ENCODE measurements at places on chromosomes 4 and X.

DNA sequence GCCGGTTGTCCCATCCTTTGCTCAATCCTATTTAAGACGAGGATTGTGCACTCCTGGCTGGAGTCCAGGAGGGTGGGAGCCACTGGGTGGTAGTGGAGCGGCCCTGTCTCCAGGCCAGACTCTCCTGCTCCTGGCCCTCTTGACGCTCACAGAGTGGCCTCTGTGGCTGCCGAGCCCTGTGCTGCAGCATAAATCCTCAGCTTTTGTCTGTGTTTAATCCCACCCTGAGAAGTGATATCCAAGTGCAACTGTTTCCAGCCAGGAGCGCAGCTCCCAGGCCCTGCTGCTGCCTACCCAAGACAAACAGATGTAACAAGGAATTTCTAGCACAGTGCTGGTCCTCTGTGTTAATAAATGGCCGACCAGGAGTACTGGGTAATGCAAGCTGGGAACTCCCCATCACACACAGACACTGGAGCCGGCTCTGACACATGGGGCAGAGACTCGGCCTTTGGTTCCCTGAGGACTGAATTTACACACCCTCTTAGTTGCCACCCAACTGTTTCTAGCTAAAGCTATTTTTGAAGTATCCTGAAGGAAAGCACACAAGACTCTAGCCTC, 85.3 kb downstream of the GATB start:
- DNase-seq, result no peak

GRCh38 chrX:1679238-1679637, 64.4 kb downstream of the ASMT start:
- peak; percentile 42 for DNase-seq

GRCh38 chr4:183842129-183842528, 63.0 kb upstream of the STOX2 start:
- DNase-seq, result no peak

DNA sequence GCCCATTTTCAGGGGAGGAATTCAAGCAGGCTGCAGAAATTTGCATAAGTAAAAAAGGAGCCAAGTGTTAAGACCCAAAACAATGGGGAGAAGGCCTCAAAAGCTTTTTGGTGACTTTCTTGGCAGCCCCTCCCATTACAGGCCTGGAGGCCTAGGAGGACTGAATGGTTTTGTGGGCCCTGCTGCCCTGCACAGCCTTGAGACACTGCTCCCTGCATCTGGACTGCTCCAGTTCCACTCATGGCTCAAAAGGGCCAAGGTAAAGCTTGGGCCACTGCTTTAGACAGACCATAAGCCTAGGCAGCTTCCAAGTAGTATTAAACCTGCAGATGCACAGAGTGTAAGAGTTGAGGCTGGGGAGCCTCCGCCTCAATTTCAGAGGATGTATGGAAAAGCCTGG, 501.6 kb downstream of the MID1IP1 start:
- DNase-seq, result no peak

DNA sequence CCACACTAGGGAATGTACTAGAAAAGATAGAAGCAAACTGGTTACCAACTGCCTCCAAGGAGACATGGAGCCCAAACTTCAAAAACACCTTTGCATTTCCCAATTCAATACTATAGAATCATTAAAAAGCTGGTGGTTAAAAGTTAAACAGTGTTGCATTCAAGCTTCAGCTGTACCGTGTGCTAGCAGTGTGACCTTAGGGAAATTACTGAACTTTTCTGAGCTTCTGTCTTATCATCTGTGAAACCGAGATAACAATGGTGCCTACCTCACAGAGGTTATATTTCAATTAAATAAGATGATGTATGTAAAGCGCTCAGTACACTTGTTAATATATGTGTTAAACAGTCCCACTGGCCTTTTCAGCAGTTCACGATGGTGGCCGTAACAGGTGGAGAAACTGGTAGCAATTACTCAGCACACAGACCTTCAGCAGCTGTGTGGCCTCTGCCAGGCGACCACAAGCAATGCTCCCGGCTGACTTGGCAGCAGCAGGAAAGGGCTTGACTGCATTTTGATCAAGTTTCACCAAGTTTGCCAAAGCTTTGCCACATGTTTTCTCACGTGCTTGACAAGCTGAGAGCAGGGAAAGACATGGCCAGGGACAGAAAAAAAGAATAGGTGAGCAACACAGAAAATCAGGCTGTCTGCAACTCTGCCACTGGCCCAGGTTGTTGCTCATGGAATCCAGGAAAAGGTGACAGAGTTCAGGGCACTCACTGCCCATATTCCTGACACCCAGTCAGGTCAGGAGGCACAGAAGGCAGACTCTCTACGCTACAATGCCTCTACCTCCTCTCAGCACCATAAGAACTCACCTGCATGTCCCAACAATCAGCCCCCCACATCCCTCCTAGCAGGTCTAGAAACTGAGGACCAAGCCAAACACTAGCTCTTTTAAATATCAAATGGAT, 72.1 kb downstream of the PARM1 start:
- DNase-seq, result no peak

DNA sequence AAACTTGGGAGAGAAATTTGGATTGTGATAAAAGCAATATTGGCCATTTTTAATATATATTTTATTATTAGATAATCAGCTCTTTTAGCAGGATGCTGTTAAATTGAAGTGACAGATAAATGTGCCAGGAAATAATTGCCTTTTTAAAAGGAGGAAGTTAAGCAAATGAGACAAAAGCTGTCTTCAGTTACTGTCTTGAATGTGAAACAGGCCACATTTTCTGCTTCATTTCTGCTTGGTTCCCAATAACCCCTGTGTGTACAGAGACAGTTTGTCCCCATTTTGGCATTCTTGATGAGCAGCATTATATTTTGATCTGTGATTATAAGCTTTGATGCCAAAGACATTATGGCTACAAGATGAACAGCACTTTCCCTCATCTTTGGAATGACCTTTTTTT, 953 bp downstream of the EPGN start:
- no peak for DNase-seq

GRCh38 chr4:184648313-184649025, 778 bp downstream of the CASP3 start:
- DNase-seq, result peak; percentile 43

- no peak for DNase-seq
Measured at GRCh38 chrX:776061-776460, 145.5 kb downstream of the SHOX start.

DNA sequence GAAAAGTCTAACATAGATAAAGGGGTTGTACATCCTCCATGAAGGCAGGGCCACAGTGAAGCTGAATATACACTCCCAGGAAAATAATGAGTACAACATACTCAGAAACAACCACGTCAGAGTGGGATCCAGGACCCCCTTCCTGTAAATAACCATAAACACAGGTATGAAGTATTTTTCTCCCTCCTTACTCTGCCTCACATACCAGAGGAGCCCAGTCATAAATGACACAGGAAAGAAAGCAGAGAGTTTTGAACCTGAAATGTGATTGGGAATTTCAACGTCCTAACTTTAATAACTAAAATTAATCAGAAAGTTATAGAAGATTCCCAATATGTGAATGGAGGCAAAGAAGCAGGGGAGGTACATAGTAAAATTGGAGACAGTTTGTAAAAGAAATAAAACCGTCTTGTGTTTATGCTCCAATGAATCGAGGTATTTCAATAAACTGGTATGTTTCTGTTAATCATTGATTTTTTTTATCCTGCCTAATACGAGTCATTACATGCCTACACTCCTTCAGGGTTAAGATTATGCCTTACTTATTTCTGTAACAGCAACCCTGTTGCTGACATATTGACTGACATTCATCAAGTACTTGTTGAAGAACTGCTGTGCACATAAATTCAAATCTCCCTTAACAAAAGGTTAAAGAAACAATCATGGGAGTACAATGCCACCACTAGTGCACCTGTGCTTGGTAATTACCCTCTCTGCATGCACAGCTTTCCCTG, 431.3 kb downstream of the KCNIP4 start:
- DNase-seq, result no peak

- DNase-seq, result no peak
Measured at GRCh38 chr4:37968747-37969146, 8.5 kb downstream of the PTTG2 start.

- no peak for DNase-seq
Measured at GRCh38 chr4:53706422-53707032, 115.2 kb upstream of the LNX1 start.

DNA sequence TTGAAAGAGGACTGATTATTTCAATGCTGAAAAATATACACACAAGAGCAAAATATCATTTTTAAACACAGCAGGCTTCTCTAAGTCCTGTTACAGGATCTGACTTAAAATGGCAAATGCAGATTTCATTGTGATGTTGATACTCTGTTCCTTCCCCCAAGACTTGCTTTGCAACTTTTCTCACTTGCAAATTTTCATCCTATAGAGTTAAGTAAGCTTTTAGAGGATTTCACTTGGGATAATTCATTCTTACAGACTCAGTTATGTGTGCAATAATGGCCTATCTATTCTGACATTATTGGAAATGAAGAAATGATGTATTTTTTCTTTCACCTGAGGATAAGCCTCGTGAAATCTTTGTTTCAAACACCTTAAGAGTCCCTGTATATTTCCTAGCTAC, 2403.2 kb downstream of the ARAP2 start:
- no peak for DNase-seq

- no peak for DNase-seq
Measured at GRCh38 chr4:8401665-8402064, 38.9 kb downstream of the ACOX3 start.

GRCh38 chr4:127113844-127114362, 518.9 kb upstream of the INTU start:
- DNase-seq, result no peak

DNA sequence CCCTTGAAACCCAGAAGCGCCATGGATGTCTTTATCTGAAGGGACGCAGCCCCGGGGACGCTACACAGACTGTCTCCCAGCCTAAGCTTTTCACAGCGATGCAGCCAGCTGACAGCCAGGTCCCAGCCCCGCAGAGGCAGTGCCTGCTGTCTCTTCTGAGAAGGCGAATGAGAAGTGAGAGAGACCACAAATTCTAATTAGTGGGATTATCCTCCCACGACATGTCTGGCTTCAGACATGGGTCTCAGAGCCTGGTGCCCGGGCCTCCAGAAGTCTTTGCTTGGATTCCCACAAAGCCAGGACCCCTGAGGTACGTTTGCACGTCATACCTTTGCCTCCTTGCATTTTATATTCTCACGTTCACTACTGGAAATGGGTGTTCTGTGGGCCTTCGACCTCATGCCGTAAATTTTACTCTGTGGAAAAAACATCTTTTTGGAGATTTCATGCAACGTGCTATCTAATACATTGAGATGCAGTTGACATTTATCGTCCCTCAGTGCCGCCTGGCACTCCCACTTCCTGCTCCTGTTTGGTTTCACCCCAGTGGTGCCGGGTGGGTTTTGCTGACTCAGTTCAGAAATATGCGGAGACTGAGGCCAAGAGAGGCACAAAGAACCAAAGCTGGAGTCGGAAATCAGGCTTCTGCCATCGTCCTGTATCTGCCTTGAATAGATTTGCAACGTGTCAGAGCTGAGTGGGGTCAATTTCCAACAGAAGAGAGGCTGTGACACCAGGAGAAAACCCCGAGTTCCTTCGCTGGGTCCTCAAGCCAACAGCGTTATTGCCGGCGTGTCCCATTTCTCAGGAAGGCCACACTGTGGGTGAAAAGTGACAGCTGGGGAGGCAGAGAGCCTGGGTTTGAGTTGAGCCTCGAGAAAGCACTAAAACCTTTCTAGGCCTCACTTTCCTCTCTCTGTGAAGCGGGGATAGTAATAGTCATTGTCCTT, 114.4 kb downstream of the STK32B start:
- DNase-seq, result no peak

GRCh38 chr4:93466446-93466845, 362.1 kb upstream of the ATOH1 start:
- DNase-seq, result no peak

GRCh38 chr4:185626798-185627197, 91.5 kb upstream of the PDLIM3 start:
- DNase-seq, result no peak

DNA sequence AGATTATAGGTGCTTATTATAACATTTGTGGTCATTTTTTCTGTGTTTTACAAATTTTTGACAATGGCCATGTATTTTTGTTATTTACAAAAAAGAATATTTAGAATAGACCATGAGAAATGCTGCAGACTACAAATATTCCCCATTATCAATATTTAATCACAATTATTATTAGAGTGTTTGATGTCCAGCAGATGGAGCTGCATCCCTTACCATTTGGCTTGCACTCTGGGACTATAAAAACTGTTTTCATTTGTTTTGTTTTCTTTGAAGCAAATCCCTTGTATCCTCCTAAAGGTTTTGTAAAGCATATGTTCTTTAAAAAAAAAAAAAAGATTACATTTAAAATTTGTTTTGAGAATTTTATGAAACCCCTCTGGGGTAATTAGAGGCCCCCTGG, 85.6 kb upstream of the CXorf66 start:
- DNase-seq, result no peak

DNA sequence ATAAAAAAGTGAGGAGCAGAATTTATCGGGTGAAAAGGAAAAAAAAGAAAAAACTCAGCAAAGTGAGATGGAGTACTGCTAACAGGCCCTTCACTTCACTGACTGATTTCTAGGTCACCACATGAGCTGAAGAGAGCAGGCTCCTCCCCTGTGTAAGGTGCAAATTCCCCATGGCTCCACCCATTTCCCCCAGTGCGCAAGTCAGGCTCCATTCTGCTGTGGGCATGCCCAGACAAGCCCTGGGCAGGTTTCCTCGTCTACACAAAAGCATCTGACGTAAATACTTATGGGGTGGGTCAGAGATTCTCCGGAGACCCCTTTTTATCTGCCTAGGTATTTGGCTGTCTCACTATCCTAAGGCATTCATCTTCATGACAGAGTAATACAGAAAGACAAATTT, 157.9 kb downstream of the MAGEB5 start:
- no peak for DNase-seq

DNA sequence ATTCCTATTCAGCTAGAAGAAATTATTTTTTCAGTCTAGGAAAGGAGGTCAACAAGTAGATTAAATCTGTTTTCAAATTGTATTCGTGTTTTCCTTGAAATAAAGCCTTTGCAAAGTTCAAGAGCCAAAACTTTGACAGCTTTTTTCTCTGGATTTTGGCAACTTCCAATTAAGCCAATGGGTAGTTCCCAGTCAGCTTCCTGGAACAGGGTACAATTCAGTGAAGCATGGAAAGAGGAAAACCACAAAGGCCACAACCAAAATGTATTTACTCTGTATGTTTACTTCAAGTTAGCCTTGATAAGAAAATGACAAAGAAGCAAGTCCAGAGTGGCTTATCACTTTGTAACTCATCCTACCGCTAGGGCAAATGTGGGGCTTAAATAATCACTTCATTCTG, 188.6 kb downstream of the COMMD8 start:
- DNase-seq, result no peak

- DNase-seq, result no peak
Measured at GRCh38 chr4:94431388-94431787, 20.4 kb upstream of the PDLIM5 start.

GRCh38 chr4:15238720-15239119, 189.1 kb upstream of the C1QTNF7 start:
- no peak for DNase-seq

Measured in T-helper 2 cell treated with Interferon-gamma antibody and Interleukin-4, amounts not matched to agents 5 μg/mL and 100 μg/mL, for 36 hours (primary cell).